ENCODE measurements at places on chromosomes 6 and 20.

GRCh38 chr6:106149472-106150069, 63.4 kb downstream of the PRDM1 start:
- DNase-seq = no peak

DNA sequence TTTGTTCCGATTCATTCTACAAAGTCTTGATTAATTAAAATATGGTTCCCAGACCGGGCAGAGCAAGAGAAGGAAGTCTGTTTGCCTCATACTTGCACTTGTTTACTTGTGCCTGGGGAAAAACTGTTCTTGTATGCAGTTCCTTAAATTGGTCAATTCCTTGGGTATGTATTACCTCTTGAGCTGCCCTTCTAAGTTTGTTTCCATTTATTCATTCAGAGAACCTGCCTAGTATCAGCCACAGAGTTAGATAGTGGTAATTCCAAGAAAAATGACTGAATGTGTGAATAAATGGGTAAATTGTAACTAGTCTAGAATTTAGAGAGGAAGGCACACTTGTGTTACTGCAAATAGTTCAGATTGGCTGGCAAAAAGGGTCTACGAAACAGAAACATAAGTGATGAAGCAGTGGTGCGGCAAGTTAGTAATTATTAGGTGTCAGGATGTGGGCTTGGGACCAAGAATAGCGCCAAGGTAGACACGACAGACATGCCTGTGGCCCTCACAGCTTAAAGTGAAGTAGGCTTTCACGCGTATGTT, 525 bp upstream of the MAK start:
- no peak for DNase-seq

DNA sequence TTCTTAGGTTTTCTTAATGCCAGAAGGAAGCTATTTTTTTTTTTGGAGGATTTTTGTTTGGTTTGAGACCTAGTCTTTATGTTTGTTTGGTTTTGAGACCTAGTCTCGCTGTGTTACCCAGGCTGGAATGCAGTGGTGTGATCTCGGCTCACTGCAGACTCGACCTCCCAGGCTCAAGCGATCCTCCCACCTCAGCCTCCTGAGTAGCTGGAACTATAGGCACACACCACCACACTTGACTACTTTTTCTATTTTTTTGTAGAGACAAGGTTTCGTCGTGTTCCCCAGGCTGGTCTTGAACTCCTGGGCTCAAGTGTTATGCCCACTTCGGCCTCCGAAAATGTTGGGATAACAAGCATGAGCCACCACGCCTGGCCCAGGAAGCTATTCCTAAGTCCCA, 67.8 kb upstream of the NHSL1 start:
- DNase-seq = no peak

DNA sequence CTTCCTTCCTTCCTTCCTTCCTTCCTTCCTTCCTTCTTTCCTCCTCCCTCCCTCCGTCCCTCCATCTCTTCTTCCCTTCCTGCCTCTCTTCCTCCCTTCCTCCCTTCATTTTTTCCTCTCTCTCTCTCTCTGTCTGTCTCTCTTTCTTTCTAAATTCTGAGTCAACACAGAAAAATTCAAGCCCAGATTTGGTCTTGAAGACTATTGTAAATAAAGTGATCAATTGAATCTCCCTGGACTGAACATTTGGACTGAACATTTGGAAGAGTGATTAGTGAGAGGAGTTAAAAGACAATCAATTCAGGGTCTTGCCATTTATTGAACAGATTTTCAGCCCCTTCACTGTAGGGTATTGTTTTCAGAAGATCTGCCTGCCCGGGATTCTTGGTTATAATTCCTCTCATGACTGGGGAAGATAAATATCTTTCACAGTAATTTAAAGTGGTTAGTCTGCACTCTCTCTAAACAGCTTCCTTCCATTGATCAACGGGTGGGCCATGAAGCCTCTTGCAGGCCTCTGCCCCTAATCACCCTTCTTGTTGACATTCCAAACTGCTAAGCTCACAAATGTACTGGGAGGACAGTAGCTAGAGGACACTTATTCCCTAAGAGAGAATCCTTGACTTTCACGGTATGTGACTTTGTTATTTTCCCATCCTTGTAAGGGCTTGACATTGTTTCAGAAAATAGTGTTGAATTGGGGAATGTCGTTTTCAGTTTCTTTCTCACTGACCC, 101.7 kb upstream of the BMP2 start:
- DNase-seq = no peak

DNA sequence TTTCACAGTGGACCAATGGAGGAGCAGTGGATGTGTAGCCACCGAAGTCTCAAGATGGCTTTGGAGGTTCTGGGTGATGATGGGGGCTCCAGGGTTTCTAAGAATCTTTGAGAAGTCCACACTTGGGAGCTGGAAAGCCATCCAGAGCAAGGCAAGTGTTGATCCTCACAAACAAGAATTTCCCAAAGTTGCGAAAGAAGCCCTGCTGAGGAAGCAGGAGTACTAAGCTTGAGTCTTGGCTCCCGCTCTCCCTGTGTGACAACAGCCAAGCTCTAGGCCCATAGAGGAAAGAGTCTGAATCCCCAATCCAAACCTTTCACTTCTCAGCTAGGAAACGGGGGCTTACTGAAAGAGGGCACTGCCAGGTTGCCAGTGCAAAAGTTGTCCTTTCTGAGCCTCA, 106.0 kb downstream of the EDN3 start:
- DNase-seq = no peak

DNA sequence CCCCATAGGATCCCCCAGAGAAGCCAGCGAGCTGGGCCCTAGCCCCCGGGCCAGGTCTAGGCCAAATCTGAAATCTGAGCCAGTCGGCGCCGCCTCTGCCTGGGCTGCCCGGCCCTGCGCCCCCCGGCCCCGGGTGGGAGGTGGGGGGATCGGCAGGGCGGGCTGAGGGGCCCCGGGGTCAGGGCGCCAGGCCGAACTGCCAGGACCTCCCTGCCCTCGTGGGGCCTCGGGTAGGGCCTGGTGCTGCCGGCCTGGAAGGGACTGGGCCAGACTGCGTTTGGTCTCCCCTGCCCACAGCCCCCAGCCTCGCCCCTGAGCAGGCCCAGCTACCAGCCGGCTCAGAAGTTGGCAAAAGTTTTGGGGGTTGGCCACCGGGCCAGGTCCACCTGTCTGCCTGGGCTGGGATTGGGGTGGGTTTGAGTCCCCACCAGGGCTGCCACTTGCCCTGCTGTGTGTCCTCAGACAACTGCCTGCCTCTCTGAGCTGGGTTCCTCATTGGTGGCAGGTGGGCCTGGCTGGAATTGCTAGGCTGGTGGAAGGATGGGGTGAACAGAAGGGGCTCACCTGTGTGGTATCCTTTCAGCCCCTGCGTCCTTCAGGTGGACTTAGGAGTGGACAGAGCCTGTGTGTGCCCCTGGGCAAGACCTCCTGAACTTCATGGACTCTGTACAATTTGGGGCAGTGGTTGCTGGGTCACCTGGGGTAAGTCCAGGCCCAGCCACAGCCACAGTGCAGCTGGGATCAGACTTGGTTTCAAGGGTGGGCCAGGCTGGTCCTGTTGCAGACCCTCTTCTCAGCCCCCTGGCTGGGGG, 801 bp downstream of the SRC start:
- no peak for DNase-seq

- no peak for DNase-seq
Observed at GRCh38 chr6:93163146-93163545, 256.2 kb downstream of the EPHA7 start.

DNA sequence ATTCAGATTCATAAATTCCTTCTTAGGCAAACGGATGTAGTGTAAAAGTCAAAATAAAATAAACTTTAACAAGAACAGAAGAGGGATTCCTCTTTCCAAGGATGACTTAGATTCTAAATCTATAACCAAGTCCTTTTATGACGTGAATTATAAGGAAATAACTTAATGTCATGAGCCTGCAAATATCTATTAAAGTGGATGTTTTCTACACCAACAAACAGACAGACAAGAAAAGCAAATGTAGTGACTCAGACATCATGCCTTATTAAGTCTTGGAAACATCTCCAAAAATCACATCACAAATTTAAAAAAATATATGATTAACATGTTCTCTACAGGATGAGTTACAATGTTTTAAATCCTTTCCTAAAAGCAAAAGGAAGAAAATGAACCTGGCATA, 397.1 kb downstream of the ESR1 start:
- no peak for DNase-seq

DNA sequence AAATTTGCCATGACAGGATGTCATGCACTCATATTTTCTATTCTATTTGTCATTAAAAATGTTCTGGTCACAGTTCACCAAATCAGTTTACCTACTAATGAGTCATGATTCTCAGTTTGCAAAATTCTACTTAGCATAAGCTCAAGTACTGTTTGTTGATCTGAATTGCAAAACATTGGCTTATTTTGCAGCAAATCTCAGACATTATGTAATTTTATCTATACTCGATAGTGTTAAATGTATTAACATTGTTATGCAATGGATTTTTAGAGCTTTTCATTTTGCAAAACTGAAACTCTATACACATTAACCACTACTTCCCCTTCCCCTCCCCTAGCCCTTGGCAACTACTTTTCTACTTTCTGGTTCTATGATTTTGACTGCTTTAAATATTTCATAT, 213.8 kb upstream of the ZFP64 start:
- DNase-seq = no peak

DNA sequence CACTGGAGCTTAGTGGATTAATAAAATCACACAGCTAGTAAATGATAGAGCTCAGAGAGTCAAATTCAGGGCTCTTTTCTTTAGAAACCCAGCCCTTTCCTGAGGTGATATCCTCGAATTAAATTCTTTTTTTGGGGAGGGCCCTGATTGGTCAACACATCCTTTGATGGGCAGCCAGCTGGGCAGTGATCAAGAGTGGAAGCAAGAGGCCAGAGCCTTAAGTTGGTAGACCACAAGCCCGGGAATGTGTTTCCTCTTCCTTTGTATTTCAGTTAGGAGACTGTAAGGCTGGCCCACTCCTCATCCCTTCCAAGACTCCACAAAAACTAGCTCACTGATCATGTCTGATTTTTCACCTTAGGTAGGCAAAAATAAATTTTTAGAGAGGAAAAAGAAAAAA, 640.5 kb downstream of the DHX35 start:
- DNase-seq = no peak

DNA sequence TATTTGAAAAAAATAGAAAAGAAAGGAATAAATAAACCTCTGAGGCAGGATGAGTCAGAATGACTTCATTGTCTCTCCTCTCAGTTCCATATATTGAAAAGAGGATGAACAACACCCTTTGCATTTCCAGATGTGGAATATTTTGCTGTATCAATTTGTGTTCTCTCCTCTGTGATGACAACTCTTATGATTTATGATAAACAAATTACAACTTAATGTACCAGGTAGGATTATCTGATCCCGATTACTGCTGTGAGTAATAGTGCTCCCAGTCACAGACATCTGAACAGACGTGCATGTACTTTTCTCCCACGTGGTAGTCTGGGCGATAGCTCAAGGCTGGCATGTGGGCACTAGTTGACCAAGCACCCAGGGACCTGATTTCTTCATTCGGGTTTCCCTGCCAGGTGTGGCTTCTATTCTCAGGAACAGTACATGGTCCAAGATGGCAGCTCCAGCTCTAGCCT, 142.1 kb upstream of the SULF2 start:
- DNase-seq = no peak

DNA sequence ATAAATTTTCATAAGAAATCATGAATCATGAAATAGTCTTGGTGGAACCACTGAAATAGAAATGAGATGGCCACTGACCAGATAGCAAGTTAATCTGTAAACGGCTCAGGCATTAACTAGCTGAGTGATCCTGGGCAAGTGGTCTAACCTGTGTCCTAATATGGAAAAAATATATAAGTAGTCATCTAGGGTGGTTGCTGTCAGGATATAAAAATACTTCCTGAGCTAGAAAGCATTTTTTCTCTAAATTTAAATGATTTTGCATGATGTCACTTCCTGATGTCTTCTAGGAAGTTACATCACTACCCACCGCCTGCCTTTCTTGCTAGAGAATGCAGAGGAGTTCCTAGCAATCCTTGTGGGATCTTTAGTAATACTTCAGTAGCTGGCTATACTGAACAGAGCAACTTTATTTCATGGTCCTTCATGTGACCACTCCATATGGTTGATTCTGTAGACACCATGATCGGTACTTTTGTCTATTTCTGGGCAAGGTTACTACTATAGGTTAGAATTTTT, 228.1 kb upstream of the CEP162 start:
- no peak for DNase-seq

GRCh38 chr6:87909849-87910248, 137.8 kb upstream of the SPACA1 start:
- DNase-seq = no peak

GRCh38 chr6:41257369-41258195, 28.9 kb downstream of the TREM1 start:
- no peak for DNase-seq

GRCh38 chr6:75494290-75494689, 690 bp upstream of the FILIP1 start:
- DNase-seq = no peak

DNA sequence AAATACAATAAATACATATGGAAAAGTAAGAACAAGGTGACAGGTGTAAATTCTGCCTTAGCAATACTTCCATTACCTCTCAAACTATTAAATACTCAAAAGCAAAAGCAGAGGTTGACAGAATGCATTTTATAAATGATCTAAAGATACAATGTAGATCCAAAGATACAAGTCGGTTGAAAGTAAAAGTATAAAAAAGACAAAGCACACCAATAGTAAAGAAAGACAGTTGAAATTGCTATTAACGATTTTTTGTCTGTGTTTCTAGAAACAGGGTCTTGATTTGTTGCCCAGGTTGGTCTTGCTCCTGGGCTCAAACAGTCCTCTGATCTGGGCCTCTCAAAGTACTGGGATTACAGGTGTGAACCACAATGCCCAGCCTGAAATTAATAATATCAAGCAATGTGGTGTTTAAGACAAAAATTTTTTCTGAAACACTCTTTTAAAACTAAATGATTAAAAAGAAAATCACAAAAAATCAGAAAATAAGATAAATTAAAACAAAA, 23.9 kb downstream of the ULBP1 start:
- DNase-seq = no peak

- DNase-seq = no peak
Observed at GRCh38 chr20:50043573-50044352, 61.0 kb downstream of the SNAI1 start.

DNA sequence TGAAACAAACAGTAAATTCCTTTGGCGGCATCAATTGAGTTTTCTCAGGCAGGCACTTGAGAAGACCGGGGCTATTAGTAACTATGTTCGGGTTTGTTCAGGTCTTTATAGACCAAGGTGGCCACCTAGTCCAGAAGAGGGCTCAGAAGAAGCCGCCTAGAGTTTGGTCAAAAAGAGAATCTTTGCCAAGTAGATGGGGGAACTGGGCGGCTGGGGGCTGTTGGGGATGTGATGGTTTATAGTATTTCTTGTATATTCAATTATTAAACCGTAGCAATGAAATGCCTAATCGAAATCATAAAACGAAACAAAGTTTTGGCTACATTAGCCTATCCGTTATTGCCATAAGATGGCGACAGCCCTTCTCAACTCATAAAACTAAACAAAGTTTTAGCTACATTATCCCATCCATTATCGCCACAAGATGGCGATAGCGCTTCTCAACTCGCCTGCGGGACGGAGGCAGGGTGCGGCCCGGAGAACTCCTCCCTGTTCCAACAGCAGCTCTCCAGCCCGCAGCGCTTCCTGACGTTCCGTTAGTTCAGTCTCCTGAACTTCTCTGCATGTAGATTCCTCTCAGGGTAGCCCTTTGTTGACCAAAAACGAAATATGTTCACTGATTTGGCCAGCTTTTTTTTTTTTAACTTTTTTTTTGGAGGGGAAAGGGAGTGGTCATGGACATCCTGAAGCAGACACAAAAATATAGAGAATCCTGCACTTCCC, 120.5 kb upstream of the PRSS16 start:
- peak; percentile 94 for DNase-seq

- peak; percentile 44 for DNase-seq
Observed at GRCh38 chr20:52539891-52540290, 348.3 kb upstream of the ZFP64 start.

- DNase-seq = no peak
Observed at GRCh38 chr6:25309886-25310285, 30.7 kb downstream of the CARMIL1 start.
